ENCODE measurements at places on chromosomes 7 and 10.
A peak's percentile ranks its signal among the peaks of the same experiment; 100 is the strongest.

DNA sequence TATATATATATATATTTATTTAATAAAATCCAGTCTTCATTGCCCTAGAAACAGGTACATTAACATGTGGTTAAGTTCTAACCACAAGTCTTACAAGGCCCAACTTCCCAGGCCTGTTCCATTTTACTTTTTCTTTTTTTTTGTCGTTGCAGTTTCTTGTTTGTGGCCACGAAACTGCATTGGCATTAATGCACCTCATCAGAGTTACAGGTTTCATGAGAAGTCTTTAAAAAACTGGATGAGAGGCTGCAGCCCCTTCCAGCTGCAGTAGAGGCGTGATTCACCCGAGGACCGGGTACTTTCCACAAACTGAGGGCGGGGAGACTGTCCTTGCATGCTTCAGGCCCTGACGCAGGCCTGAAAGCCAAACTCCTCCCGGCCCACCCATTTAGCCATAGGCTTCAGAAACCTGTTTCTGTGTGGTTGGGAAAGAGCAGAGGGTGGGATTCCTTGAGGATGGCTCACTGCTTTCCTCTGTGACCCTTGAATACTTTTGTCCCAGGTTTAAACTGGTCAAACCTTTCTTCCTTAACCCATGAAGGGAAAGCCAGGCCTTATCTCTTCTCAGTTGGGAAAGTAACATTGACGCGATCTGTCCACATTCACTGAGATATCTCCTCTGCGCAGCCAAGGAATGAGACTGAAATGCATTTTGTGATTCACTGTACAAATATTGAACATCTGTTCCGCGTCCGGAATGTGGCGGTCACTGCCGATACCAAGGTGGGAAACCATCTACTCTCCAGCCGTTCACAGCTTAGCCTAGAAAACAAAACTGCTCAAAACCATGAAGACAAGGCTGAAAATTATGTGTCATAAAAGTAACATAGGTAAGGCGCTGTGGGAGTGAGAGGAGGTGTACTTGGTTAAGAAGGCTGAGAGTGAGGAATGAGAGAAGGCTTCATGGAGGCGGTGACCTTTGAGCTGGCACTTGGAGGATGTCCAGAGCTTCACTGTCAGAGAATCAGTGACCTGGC lies 311.7 kb downstream of the GATA3 start:
- DNase-seq = peak; percentile 52

- DNase-seq = no peak
Measured at GRCh38 chr7:76430836-76431235, 6.1 kb downstream of the ZP3 start.

DNA sequence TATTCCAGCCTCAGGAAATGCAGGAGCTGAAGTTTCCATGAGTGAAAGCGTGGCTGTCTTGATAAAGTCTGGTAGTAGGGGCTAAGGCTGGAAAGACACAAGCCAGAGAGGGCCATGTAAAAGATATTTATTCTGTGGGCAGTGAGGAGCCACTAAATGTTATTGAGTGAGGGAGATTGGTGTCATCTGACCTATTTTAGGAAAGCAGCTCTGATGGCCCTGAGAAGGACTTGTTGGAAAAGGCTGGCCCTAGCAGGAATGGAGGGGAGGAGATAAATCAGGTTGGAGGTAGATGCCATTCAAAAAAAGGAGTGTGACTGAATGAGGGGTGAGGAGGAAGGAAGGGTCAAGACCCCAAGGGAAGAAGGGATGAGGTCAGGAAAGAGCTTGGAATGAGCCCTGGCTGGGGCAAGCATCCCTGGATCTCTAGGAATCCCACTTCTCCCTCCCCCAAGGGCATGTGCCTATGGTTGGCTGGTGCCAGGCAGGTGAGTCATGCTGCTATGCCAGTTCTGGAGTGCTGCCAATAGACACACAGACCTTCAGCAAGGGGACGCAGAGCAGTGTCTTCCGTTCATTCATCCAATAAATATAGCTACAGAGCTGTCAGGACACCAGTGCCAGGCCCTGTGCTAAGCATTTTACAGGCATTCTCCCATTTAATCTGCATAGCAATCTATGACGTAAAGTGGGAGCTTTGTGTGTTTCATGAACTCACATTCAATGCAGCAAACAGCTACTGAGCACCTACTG lies 2.0 kb downstream of the ANKRD2 start:
- DNase-seq = peak; percentile 13

DNA sequence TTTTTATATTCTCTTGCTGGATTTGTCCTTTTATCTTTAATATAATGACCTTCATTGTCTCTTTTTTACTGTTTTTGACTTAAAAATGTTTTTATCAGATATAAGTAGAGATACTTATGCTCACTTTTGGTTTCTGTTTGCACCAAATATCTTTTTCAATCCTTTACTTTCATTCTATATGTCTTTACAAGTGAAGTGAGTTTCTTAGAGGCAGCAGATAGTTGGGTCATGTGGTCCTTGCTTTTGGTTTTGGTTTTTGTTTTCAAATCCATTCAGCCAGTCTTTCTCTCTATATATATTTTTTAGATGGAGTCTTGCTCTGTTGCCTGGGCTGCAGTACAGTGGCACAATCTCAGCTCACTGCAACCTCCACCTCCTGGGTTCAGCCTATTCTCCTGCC lies 932.4 kb upstream of the LRRTM3 start:
- no peak for DNase-seq

- DNase-seq = no peak
Measured at GRCh38 chr7:88215295-88215694, 4.5 kb downstream of the SRI start.

DNA sequence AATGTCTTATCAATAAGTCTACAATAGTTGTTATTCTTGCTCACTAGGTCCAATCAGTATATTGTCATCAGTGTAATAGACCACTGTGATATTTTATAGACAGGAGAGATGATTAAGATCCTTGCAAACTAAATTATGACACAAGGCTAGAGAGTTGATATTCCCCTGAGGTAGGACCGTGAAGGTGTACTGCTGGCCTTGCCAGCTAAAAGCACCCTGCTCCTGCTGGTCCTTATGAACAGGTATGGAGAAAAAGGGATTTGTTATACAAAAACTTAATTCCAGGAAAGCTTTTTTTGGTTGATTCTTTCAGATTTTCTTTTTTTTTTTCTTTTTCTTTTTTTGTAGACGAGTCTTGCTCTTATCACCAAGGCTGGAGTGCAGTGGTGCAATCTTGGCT lies 16.8 kb upstream of the TMEM213 start:
- DNase-seq = no peak

DNA sequence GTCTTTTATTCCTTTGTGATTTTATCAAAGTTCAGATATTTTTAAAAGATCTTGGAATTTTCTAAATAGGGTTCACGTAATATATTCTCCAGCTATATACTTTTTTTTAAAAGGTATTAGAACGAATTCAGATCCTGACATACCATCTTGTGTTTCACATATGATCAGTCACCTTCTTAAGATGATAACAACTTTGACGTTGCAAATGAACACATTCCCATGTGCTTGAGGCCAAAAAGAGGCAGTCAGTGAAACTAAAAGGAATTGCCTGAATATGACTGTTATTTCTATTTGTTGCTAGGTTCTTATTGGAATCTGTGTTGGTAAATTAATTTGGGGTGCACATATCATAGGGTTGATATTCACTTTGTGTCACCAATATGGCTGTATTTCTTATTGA lies 310.1 kb downstream of the MDFIC start:
- no peak for DNase-seq

GRCh38 chr10:4448030-4448429 lies 378.0 kb upstream of the AKR1E2 start:
- DNase-seq = no peak

GRCh38 chr7:28328822-28329660 lies 83.3 kb upstream of the CREB5 start:
- DNase-seq = no peak

- DNase-seq = no peak
Measured at GRCh38 chr10:102299873-102300272, 54.5 kb downstream of the GBF1 start.

GRCh38 chr7:148665221-148665620 lies 33.5 kb upstream of the CUL1 start:
- no peak for DNase-seq

DNA sequence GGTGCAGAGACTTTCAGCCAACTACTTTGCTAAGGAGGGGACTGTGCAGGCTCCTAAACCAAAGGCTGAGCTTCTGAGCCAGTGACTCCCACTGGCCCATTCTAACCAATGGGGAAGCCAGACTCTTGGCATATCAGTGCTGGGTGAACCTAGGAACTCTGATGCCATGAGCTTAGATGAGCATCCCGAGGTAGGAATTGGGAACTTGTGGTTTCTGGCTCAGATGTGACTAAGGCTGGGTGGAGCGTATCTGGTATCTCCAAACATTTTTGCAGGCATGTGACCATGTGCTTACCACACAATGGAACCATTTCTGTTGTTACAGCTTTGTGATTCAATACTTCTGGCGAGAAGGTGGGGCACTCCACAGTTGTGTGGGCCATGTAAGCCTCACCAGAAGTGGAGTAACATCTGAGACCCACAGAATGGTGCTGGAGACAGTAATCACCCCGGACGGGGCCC lies 2.5 kb upstream of the AVPI1 start:
- DNase-seq = no peak

- no peak for DNase-seq
Measured at GRCh38 chr10:11149807-11150141, 132.1 kb downstream of the CELF2 start.

- no peak for DNase-seq
Measured at GRCh38 chr10:48554246-48554645, 50.6 kb downstream of the ARHGAP22 start.

DNA sequence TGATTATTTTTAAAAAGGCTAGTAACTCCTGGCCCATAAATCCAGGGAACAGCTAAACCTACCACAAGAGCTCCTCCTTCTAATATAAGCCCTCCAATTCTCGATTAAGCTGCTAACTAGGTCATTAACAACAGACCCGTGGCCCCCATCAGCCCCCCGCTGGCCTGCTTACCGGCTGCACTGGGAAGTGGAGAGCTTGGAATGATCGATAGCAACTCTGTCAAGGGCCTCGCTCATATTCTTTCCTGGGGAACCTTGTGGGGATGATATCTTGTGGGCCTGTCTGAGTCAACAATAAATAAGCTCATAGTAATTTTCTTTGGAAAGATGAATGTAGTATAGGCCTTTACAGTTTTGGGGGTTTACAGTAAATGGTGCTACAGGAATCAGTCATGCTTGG lies 353.5 kb downstream of the TCERG1L start:
- DNase-seq = no peak

DNA sequence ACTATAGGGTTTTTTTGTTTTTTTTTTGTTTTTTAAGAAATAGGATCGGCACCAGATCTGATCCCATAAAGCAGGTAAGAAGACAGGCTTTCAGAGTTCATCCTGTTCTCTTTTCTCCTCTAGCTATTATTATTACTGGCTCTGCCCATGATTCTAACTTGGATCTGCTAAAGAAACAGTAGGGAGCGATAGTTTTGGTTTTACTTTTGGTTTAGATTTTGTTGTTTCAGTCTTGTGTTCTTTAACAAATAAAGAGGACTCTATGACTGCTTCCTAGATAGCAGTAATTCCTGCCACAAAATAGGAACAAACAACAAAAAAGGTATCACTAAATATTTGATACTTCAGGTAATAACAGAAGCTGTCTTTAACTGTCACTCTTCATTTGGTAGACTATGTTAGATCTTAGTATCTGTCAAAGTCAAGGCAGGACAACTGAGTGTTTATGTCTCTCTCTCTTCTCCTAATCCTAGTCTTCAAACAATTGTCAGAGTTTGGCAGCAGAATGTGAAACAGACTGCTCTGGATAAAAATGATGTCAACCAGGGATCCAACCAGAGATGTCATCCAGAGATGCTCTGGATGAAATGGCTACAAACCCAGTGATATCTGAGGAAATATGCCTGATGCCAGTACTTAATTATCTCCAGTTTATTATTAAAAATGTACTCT lies 99.8 kb downstream of the KMT2C start:
- DNase-seq = no peak

DNA sequence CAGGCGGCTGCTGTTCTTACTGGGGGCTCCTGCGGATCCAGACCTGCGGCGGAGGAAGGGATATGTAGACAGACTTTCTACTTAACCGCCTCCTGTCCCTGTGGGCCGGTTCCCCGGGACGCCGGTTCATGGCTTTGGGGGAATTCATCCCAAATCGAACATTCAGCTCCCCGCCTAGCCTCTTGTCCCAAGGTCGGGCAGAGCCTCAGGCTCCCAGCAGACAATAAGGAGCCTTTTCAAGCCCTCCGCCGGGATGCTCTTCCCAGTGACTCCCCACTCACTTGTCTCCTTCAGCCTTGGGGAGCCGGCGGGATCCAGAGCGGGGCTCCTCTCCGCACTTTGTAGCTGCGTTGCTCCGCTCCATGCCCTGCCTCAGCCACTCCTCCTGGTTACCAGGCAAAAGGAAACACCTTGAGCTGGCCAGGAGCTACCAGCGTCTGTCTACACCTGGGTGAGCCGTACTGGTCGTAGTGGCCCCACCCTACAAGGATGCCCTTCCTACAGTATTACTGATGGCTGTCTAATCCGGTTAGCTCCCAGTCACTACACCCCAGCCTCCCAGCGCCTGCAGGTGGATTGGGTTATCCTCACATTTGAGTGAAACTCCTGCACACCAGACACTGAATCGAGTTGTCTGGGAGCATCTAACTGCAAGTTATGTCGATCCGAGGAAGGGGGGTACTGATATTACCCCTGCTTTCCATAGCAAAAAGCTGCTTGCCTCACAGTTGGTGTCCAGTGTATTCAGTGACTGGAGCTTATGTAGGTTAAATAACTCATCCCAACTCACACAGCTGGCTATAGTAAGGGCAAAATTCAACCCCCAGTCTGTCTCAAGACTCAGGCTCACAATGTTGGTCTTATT lies at the start of gene C10orf95:
Gene C10orf95, minus strand, starts transcription at position 439 of the 865 bp plus-strand sequence. CDS start 450 bp downstream, outside the sequence.
- no peak for DNase-seq

DNA sequence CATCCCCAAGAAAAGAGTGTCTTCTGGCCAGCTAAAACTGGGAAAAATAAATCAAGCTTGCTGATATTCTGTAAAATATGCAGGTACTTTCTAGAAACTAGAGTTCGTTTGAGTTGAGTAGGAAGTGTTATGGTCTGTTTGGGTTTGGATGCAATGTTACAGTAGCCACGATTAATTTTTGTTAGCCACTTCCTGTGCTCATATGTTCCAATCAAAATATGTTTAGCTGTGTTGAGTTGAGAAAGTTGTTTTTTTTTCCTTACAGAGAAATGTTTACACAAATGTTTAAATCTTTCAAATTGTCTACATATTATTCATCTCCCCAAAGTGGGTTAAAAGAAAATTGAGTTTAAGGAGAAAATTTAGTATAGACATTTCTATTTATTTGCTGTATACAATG lies 11.3 kb upstream of the LAMB1 start:
- no peak for DNase-seq
